ENCODE measurements at places on chromosomes 1 and 21.

DNA sequence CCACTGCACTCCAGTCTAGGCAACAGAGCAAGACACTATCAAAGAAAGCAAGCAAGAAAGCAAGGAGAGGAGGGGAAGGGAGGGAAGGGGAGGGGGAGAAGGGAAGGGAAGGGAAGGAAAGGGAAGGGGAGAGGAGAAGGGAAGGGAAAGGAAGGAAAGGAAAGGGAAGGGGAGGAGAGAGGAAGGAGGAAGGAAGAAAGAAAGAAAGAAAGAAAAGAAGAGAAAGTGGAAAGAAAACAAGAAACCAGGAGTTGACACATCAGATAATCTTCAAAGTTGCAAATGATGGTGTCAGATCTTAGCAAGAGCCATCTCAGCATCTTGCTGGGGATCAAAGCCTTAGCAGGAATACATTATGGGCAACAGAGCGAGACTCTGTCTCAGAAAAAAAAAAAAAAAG lies 14.9 kb upstream of the CDA start:
- DNase-seq, result no peak

DNA sequence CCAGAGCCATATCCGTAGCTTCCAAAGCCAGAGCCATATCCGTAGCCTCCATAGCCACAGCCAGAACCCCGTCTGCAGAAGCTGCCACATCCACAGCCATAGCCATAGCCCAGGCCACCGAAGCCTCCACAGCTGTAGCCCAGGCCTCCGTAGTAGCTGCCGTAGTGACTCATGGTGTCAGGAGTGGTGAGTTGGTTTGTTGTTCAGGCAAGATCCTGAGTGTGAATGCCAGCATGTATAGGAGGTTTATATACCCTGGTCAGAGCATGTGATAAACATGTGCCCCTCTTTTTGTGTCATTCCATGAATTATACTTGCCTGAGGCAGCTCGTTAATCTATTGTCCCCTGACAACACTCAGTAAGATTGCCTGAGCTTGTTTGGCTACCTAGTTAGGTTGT lies at the start of gene KRTAP19-1:
Gene KRTAP19-1 (minus strand): TSS at position 223 of the 400 bp plus-strand sequence. CDS start 50 bp downstream, at position 173.
- DNase-seq, result no peak

DNA sequence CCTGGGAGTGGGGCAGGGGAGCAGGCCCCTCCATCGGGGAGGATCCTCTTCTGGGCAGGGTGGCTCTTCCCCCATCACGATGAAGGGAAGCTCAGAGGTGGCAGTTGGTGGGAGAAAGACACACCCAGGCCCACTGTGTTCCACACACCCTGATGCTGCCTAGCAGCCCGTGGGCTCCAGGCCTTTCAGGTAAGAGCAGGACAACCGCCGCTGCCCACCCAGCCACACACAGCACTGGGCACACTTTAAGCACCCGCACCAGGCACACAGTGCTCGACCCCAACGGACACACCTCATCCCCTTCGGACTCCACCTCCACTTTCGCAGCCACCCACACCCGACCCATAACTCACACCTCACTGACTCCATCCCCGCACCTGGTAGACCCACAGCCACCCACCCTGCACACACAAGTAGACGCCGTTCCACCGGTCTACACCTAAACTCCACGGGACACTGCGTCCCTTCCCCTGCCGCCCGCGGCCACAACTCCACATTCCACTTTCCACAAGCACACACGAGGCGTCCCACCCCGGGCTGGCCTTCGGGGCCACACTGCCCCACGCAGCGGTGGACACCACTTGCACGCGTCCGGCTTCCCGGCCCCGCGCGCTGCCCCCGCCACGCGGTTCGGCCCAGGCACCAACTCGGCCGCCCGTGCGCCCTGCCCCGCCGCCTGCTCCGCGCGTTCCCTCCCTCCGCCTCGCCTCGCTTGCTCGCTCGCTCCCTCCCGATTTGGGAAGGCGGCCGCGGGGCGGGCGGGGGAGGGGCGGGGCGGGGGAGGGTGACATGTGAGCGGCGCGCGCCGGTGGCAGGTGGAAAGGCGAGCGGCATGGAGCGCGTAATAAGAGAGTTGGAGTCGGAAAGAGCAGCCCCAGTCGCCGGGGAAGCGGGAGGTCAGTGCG lies at the start of gene KCNQ4:
Gene KCNQ4 (plus strand): TSS at position 787 of the 905 bp plus-strand sequence. CDS start 307 bp downstream, outside the sequence.
- DNase-seq, result no peak

DNA sequence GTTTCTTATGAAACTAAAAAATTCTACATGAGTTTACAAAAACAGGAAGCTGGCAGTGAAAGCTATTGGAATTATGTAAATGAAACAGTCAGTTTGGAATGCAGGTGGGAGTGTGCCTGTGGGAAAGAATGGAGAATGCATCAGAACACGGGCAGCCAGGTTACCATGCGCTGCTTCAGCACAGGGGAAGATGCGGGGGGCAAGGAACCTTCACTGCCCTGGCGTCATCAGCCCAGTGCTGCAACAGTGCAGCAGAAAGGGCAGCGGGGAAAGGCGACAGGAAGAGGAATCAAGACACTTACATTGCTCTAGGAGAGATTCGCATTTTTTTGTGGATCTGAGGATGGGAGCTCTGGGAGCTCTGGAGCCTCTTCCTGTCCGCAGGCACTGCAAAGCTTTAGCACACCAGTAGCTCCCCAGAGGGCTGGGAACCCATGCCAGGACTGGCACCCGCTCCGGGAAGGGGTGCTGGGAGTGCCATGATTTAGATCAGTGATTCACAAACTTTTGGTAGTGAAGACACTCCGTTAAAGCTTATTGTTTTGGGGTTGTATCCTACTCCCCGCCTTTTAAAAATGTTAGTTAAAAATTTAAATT lies 64.1 kb upstream of the WDR26 start:
- no peak for DNase-seq
